ENCODE measurements at places on chromosomes 2 and 18. TPM values are rescaled to one million over a fixed set of nuclear protein-coding genes. Genes with fewer than 3 reads are reported as not detected.
A peak's percentile ranks its signal among the peaks of the same experiment; 100 is the strongest.

GRCh38 chr18:62186499-62186773 is 420 bp downstream of the PIGN start:
- no peak for DNase-seq

DNA sequence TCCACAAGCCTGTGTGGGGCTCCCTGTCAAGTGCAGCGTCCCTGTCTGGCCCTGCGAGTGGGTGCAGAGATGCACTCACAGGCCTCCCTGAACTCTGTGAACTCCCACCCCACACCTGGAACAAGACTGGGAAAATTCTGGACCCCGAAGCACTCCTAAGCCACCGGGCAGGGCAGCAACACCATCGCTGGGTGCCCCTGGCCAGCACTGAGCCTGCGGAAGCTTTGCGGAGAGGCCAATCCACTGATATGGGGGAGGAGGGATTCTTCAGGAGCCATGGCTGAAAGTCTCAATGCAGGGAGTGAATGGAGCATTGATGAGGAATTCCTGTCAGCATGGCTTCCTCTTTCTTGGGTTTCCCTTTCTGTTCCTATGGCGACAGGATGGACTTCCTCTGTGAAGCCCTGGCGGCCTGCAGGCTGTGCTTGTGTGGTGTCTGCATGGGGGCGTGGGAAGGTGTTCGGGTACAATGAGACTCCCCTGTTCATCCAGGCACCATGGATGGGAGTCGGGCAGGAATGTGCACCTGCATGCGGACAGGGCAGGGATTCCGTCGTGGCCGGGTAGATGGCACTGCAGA is 15.1 kb downstream of the TRIB2 start:
- no peak for DNase-seq

- no peak for DNase-seq
These were observed 86.4 kb upstream of the KLHL29 start for GRCh38 chr2:23298551-23298950.

DNA sequence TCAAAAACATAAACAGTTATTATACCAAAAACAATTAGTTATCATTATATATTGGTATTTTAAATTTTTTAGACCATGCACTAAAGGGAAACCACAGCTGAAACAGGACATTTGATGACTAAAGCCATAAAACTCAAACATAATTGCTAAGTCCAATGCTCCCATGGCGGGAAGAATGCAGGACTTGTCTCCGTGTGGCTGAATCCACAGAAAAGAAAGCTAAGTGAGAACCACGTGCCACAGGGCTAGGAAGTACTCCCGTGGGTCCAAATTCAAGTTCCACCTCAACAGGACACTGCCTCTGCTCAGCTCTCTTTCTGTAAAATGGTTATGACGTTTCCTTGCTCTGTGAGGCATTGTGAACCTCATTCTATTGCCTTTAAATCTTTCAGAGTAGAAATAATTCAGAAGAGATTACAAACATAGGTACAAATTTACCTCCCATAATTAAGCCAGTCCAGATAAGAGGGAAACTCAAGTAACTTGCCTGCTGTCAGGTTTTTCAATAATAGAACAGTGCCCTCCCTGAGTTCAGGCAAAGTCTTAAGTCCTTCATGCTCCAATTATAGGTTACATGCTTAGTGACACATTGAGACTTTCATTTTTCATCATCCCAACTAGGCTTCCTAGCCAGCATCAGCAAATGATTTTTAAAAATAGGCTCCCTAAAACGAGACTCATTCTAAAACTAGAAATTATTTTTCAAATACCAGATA is 36.7 kb downstream of the FTCDNL1 start:
- DNase-seq = no peak

- DNase-seq = no peak
These were observed 193.1 kb downstream of the SH3RF3 start for GRCh38 chr2:109322111-109322510.

DNA sequence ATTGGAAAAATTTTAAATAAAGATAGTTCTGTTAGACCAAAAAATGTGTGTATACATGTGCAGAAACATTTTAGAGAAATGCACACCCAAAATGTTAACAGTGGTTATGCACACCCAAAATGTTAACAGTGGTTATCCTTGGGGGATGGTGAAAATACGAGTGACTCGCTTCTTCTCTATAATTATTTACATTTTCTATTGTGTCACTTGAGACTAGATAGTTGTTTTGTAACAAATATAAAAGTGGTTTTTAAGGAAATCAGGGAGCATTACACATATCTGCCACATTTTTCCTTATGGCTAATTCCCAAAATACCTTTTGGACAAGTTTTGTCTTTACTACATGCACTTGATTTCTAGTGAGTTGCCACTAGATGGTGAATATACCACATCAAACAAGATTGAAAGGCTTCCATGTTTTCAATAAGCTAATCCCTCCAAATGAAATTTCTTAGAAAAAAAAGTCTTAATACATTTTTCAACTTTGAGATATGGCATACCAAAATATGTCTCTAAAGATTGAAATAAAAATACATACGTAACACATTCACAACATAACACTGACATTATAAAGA is 9.0 kb upstream of the HIBCH start:
- DNase-seq = no peak

DNA sequence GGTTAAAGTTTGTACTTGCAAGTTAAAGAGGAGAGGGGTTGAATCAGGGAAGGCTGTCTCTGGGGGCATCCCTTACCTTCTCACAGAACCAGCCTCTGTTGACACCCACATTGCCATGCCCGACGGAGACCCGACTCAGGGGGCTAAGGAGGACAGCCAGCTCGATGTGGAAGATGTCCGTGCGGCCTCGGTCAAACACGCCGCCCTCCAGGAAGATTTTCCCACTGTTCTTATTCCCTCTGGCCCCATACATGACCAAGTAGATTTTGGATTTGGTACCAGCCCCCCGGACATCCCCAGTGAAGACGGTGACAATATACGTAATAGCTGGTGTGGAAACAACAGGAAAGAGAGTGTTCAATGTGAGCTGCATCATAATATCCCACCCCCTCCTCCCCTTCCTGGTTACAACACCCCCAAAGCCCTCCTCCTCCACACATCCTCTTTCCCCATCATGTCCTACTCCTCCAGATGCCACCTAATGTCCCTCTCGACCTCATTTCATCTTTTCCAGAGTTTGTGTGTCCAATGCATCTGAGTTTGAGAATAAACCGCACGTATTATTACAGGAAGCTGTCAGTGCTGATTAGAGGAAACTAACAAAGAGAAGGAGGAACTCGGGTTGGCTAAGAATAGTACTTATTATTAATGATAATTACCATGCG is 55.7 kb downstream of the LOXHD1 start:
- no peak for DNase-seq

DNA sequence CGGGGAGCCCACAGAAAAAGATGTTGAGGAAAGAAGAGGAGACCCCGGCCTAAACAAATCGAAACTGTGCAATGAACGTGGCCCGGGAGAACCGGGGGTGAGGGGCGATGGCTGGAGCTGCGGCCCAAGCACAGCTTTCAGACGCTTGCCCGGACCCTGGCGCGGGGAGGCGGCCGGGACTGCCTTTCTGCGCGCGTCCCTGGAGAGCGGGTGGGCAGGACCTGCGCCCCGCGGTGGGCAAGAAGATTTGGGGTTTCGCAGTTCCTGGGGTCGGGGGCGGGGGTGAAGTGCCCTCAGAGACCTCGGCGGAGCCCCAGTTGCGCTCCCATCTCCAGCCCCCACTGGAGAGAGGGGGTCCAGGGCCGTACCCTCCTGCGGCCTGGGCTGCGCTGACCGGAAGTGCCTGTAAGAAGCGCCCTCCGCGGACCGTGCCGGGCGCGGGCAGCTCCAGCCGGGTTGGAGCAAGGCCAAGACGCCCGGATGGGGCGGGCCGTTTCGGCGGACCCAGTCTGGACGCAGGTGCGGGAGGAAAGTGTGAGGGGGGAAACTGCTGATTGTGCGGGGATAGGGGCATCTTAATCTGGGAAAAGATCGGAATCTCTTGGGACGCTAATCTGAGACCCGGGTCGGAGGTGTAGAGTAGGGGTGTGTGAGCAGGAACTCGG is 11.6 kb downstream of the EN1 start:
- no peak for DNase-seq

DNA sequence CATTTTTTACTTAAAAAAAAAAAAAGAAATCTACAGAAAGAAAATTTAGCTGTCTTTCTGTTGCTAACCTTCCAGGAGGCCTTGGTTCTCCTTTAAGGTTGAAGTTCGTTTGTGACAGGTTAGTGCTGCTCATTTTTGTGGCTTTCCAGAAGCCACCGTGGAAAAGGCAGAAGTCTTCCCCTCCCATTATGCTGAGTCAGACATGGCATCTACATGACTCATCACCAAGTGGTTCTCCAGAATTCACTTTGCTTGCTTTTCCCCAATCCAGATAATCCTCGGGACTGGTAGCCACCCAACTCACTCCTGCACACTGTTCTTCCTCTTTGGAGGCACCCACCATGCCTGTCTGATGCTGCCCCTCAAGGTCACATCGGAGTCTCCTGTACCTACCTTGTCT is 228.7 kb downstream of the PIK3C3 start:
- no peak for DNase-seq

DNA sequence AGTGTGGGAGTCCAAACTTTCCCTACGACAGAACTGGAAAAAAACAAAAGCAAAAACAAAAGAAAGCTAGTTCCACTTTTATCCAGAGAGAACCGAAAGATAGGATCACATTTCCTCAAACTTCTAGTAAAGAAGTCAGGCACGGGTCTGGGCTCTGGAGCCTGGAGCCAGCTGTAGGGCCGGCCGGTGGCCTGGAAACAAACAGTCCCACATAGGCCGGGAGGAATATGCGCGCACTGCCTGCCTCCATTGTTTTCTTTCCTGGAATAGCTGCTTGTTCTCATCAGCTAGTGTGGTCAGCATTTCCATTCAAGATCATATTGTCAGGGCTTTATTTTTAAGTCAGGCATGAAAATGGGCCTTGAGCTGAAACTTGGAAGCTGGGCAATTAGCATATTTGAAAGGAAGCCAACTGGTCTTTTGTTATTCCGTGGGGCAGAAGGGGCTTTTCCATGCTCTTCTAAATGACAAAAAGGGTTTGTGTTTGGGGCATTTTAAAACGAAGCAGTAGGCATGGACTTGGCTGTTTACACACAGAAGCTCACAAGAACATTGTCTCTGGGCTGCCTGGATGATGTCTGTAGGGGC is 58.7 kb upstream of the RFX8 start:
- no peak for DNase-seq

GRCh38 chr18:31329787-31330438 is 12.0 kb downstream of the DSG1 start:
- DNase-seq = no peak

DNA sequence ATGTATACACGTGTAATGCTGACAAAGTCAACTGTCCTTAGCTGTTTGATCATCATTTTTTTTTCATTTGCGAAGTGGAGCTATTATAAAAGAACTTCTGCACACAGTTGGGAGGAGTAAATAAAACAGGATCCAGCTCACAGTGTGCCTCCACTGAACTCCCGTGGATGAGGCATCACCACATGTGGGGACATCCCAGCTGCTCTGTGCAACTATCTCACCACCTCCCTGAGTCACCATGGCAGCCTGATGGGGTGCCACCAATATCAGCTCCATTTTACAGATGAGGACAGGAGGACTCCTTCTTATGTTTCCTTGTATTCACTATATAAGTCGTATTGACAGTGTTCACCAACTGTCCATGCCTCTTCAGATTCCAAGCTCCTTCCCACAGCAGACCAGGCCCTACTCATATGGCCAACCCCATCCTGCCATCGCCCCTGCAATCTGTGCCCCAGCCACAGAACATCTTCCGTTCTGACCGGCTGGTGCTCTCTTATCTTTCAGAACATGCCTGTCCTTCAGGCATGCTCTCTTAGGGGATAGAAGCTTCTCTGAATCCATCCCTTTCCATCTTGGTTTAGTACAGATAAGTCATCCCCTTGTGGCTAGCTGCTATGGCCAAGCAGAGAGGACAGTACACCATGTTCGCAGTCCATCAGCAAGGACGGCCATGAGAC is 288.1 kb downstream of the RNF144A start:
- DNase-seq = no peak

GRCh38 chr2:179172894-179173293 is 91.7 kb downstream of the SESTD1 start:
- no peak for DNase-seq

- DNase-seq = no peak
These were observed 70.9 kb downstream of the NFATC1 start for GRCh38 chr18:79466591-79466990.

DNA sequence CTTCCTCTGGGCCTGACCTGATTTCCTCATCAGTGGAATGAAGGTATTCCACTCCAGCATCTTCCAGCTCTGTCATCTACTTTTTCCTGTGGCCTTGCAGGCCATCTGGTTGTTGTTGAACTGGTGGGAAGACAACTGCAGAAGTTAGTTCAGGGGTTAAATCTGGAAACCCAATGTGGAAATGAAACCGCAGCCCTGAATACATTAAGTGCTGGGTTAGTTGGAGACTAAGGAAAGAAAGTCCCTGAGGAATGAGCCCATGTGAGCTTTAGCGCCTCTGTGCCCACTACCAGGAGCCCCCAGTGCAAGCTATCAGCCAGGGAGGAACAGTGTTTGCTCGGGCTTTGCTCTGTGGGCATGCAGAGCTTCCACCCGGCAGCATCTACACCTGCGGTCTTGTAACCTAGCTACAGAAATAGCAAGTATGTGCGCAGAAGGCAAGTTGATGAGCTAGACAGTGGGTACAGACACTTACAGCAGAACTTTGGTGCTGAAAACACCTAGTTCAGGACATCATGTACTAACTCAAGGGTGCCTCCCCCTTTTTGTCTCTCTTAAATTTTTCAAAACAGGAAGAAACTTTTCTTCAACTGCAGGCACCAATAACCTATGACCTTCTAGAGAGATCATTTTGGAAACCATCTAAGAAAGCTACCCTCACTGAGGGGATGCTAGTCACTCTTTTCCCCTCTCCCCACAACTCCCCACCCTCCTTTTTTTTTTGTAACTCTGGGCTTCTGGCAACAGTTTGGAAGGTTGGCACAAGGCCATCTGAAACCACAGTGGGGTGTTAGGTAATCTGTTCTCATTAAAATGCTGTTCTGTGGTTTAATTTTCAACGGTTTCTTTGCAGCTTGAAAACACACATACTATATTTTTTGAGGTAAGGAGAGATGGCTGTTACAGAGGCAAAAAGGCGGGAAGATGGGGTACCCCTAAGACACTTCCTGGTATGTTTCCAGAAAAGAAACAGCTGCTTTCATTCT is 18.3 kb upstream of the CXCR4 start:
- DNase-seq = peak; percentile 86

DNA sequence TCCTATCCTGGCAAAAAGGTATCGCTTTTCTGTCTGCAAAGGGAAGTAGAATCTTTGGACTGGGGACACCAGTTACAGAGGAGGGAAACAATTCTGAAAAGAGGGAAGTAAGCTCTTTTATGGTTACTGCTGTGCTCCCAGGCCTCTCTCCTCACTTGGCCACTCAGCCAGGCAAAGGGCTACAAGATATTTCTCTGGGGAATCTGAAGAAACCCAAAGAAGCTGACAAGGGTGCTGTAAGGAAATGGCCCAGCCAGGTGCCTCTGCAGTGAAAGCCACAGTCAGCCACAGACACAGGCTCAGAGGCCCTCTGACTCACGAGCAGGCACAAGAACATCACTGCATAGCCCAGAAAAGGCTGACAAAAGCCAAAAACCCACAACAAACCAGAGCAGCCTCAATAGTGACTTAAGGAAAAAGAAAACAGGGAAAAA is 5.8 kb downstream of the HDLBP start:
- DNase-seq = peak; percentile 81

Gene KIAA2012
- not detected for total RNA-seq

Gene EFR3B
- 0.05 TPM for total RNA-seq

Gene KANSL1L
- 2.6 TPM for total RNA-seq

Gene COQ10B
- 22.6 TPM for total RNA-seq

Gene MRPL53
- 95.7 TPM for total RNA-seq

Gene SERTAD2
- total RNA-seq = 21.8 TPM

Gene PDCD1
- 2.5 TPM for total RNA-seq

Gene B3GNT2
- total RNA-seq = 41.2 TPM

Gene FECH
- total RNA-seq = 26.7 TPM

Gene ACOXL
- not detected for total RNA-seq

Gene ANO7
- total RNA-seq = 0.29 TPM

Gene KLHL30
- not detected for total RNA-seq

Data from activated CD8-positive, alpha-beta T cell treated with anti-CD3 and anti-CD28 coated beads, Interleukin-2, amount 10 ng/mL, durations not matched to agents 7 days and 5 days (primary cell).